ENCODE measurements at places on chromosomes 16 and 17.

DNA sequence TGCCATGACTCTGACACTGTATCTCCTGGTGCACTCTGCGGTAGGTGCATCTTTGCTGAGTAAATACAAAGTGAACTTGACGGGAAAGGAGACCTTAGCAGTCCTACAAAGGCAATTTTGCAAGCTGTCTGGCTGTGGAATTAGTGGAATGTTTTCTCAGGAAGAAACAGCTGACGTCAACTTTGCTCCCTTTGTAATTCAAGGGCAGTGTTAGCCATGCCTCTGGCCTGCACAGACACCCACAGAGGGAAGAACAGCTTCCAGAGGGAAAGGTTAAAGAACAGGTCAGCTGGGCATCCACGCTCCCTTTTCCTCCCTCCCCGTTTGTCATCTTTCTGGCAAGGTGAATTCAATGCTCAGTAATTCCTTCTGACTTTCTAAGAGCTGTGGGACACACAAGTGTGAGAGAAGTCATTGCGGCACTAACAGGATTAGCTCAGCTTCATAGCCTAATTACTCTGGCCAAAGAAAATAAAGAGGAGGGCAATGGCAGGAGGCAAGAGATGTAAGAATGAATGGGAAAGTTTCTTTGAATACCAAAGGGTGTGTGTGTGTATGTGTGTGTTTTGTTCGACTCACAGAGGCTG lies 476.9 kb upstream of the GOT2 start:
- peak; percentile 88 for DNase-seq

- no peak for DNase-seq
Observed at GRCh38 chr17:80061421-80061820, 25.0 kb downstream of the CCDC40 start.

DNA sequence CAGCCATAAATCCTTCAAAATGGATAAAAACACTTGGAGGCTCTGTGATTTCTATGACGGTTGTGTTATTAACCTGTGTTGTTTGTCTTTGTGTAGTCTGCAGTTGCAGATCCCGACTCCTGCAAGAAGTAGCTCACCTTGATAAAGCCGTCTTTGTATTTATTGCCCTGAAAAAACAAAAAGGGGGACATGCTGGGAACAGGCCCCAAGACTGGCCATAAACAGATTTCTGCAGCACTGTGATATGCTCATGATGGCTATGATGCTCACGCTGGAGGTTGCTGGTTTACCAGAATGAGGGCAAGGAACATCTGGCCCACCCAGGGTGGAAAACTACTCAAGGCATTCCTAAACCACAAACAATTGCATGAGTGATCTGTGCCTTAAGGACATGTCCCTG lies 71.0 kb downstream of the LGALS9 start:
- DNase-seq: no peak

- peak; percentile 12 for DNase-seq
Observed at GRCh38 chr16:16148755-16149154, 74.5 kb downstream of the ABCC6 start.

DNA sequence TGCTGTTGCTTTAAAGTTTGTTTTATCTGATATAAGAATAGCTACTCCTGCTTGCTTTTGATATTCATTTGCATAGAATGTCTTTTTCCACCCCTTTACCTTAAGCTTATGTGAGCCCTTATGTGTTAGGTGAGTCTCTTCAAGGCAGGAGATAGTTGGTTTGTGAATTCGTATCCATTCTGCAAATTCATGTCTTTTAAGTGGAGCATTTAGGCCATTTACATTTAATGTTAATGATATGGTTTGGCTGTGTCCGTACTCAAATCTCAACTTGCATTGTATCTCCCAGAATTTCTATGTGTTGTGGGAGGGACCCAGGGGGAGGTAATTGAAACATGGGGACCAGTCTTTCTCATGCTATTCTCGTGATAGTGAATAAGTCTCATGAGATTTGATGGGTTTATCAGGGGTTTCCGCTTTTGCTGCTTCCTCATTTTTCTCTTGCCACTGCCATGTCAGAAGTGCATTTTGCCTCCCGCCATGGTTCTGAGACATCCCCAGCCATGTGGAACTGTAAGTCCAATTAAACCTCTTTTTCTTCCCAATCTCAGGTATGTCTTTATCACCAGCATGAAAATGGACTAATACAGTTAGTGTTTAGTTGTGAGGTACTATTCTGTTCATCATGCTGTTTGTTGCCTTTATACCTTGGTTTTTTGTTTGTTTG lies 27.2 kb downstream of the ATF7IP2 start:
- no peak for DNase-seq

GRCh38 chr16:14586637-14587305 lies 43.3 kb downstream of the PARN start:
- no peak for DNase-seq

- peak; percentile 68 for DNase-seq
Observed at GRCh38 chr17:43784628-43785101, 4.4 kb downstream of the CFAP97D1 start.

GRCh38 chr17:69711541-69711940 lies 297.0 kb downstream of the MAP2K6 start:
- no peak for DNase-seq

- no peak for DNase-seq
Observed at GRCh38 chr16:14225457-14225856, 154.3 kb downstream of the MRTFB start.

DNA sequence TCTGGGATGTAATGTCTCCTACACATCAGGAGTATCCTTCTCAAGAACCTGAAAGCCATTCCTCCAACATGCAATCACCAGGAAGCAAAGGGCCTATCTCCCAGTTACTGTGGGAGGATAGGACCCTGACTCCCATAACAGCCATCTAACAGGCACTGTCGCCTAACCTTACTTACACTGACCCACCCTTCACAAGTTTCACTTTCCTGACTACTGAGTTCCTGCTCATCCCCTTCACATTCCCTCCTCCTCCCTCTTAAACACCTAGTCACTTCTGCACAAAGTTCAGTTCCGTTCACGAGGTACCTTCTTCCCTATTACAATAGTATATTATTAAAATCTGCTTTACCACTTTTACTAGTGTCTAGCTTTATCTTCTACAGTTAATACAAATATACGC lies 1.3 kb downstream of the C17orf67 start:
- no peak for DNase-seq

GRCh38 chr17:44543213-44543904 lies 13.9 kb upstream of the FZD2 start:
- peak; percentile 98 for DNase-seq

DNA sequence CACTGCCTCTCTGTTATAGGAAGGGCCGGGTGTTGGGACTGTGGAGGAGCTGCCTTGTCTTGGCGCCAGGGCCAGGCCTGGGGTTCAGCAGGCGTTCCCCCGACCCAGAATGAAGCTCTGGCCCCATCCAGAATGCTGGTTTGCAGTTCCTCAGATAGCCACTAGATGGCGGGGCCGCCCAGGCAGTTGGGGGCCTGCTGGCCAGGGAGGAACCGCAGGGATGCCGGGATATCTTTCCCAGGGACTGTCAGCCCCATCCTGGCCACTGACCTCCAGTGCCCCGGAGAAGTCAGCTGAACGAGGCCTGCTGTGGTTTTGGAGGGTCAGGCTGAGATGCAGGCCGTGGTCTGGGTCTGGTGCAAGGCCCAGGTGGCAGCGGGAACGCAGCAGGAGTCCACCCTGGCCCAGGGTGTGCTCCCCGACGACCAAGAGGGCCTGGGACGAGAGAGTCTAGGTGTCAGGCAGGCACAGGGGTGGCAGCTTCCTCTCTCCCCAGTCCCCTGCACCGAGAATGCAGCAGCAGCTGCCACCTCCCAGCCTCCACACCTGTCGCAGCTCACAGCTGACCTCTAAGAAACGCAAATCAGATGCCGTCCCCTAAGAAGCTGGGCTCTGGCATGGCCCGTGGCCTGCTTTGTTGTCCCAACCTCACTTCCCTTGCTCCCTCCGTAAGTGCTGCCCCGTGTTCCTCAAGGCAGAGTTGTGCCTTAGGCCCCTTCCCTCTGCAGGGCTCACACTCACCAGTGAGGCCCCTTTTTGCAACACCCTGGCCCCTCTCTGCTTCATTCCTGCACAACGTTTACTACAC lies 51.2 kb downstream of the RMI2 start:
- peak; percentile 68 for DNase-seq

DNA sequence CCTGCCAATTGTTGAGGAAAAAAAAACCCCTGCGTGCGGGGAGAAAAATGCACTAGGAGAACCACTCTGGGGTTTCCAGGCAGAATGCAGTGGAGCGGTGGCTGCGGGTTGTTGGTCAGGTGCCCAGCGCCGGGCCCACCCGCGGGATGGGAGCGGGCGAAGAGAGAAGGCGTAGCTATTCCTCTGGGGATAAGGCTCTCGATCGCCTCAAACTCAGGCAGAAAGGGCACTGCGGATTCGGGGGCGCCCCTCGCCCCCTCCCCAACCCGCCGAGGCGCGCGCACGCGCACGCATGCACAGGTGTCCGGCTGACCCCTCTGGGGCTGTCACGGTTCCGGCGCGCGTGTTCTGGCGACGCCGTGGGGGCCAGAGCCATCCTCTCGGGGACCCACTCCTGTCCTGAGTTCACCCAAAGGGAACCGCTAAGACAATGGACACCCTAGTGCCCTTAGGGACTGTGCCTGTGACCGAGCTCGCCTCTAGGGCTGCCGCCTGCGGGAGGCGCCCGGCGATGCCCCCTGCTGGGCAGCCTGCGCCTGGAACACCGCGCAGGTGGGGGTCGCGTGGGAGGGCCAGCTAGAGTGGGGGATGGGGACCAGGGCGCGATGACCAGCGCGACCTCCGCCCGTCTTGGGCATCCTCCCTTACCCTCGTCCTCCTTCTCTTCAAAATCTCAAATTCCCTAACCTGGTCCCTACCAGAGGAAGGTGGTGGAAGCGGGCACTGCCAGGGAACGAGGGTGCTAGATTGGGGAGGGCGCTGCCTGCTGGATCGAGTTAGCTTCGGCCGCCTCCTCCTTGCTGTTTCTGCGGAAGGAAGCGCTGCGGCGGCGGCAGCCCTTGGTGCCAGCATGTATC lies 14.4 kb upstream of the CBX8 start:
- no peak for DNase-seq

DNA sequence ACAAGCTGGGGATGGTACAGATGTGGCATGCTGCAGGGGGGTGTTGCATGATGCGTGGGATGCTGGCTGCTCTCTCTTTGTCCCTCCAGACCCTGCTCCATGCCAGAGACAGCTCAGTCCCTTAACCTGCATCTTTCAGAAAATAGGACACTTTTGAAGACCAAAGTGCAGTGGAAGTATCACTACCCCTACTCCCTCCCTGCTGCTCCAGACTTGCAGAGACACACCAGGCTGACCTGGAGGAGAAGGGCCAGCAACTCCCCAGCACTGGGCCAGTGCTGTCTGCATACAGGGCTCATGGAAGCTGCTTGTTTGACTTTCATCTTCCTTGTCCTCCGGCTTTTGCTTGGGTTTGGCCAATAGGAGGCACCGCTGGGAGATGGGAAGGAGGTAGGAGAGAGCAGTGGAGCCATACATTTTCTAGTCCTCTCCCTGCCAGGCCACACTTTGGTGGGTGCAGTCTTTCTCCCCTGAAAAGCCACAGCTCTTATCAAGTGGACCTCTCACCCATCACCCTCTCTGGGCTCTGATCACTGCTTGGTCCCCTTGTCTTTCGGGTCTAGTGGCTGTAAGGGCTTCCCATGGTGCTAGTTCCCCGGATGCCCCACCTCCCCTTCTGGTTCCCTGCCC lies 46.1 kb upstream of the NKD1 start:
- no peak for DNase-seq

DNA sequence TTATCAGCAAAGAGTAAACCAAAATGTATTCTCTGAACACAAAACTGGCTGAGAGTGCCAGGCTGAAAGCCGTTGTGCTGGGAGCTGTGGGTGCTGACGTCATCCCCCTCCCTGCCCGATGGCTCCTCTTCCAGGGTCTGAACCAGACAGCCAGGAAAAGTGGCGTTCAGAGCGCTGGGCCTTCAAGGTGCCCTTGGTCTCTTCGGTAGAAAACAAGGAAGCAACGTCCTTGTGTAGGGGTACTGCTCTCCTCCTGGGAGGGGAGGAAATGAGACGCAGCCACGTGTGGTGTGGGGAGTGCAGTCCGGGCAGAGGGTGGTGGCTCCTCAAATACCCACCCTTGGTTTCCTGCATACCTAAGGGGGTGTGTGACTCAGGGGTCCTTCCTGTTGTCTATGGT lies 394.7 kb downstream of the SEC14L1 start:
- DNase-seq: no peak

GRCh38 chr17:34711646-34712045 lies 132.3 kb downstream of the TMEM132E start:
- no peak for DNase-seq

DNA sequence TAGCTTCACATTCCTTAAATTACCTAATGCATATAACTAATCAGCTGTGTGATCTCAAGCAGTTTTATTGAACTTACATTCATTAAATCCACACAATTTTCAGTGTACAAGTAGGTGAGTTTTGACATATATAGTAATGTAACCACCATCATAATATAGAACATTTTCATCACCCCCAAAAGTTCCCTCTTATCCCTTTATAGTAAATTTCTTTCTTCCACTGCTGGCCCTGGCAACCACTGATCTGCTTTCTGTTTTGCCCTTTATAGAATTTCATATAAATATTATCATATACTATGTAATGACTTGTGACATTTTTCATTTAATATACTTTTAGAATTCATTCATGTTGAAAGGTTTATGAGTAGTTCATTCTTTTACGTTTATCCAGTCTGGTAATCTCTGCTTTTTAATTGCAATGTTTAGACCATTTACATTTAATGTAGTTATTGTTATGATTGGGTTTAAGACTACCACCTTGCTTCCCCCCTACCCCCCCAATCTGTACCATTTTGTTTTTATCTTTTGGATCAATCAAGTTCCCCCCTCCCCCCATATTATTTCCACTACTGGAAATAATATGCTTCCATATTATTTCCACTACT lies 125.3 kb upstream of the NACA2 start:
- no peak for DNase-seq

DNA sequence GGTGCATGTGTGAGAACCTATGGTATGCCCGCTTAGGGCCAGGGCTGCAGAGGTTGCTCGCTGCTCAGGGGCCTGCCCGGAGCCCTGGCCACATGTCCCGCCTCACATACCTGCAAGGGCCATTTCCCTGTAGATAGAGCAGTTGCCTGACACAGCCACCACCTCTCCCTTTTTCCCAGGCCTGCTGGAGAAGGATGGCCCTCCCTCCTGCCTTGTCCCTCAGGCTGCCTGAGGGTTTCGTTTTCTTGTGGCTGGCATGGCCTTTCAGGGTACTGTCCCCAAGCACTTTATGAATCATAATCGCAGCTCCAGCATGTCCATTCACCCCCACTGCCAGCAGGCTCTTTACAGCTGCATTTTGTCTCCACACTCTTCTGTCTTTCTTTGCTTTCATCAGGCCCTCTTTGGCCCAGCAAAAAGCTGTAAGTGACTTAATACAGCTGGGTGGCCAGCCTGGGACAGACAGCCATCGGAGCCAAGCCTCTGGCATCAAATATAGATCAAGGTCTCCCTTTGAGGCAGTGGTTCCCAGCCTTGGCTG lies 65.7 kb downstream of the MPRIP start:
- no peak for DNase-seq

DNA sequence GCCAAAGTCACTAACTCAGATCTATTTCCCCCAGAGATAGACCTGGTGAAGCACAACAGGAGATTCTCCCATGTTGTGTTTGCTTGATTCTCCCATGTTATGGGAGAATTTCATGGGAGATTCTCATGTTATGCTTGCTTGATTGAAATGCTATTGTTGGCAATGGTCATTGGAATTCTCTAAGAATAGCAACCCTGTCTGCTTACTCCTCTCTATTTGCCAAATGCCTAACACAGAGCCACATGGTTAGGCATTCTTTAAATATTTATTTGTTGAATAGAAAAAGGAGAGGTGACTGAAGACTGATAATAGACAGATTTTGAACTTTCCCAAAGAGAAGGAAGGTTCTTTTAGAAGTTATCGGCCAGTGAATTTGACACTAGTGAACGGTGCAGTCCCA lies 111.5 kb upstream of the MPHOSPH6 start:
- peak; percentile 2 for DNase-seq
